ENCODE measurements at places on chromosomes 11 and 22.
A peak's percentile ranks its signal among the peaks of the same experiment; 100 is the strongest.

GRCh38 chr11:61602775-61603569 is 22.1 kb upstream of the SYT7 start:
- peak; percentile 38 for DNase-seq

- no peak for DNase-seq
Measured at GRCh38 chr11:44398266-44399030, 88.5 kb upstream of the ALX4 start.

DNA sequence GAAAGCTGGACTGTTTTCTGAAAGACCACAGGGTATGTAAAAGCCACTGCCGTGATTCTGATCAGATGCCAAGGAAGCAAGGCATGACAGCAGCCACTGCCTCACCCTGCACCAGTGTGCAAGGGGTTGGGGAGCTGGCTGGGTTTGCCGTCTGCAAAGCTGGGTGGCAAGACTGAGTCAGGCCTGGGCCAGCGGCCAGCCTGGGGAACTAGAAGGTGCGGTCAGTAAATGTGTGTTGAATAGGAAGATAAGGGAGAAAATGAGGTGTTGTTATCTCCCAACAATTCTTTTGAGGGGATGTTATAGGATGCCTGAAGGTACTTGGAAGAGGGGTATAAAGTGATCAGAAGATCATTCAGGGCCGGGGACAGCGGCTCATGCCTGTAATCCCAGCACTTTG is 8.0 kb downstream of the VSTM5 start:
- DNase-seq, result no peak

- no peak for DNase-seq
Measured at GRCh38 chr11:8241373-8242117, 22.1 kb downstream of the LMO1 start.

- DNase-seq, result no peak
Measured at GRCh38 chr11:86341382-86341781, 33.3 kb upstream of the CCDC81 start.

DNA sequence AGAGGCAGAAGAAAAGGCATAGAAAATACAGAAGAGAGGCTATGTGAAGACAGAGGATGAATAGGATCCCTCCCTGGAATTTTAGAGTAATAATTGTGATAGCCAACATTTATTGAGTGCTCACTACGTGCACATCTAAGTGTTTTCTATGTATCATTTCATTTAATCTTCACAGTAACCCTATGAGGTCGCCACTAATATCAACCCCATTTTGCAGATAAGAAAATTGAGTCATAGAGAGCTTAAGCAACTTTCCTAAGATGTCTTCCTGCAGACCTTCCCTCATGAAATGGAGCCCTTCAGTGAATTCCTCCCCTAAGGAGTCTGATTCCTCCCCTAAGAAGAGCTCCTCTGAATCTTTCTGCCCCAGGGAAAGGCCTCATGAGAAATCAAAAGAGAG is 38.1 kb downstream of the RRP8 start:
- DNase-seq, result no peak

GRCh38 chr11:27081056-27081455 is 40.4 kb downstream of the BBOX1 start:
- DNase-seq, result no peak

DNA sequence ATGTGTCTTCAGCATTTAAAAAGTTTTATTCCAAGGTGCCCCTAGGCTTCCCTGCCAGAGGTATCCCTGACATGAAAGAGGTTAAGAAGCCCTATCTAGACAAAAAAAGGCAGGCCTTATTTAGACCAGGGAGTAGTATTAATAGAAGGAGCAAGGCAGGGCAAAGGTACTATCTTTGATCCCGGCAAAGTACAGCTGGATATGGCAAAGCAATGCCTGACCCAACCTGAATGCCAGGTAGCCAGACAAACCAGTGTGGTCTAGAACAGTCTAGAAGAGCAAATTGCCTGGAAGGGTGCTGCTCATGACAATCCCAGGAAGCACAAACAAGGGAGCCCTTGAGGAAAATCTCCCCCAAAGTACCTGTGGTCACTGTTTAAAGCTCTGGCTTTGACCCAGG is 62.6 kb upstream of the SYT13 start:
- DNase-seq, result no peak
